ENCODE measurements at places on chromosomes 6 and 20. TPM values are rescaled to one million over a fixed set of nuclear protein-coding genes. Genes with fewer than 3 reads are reported as not detected.

DNA sequence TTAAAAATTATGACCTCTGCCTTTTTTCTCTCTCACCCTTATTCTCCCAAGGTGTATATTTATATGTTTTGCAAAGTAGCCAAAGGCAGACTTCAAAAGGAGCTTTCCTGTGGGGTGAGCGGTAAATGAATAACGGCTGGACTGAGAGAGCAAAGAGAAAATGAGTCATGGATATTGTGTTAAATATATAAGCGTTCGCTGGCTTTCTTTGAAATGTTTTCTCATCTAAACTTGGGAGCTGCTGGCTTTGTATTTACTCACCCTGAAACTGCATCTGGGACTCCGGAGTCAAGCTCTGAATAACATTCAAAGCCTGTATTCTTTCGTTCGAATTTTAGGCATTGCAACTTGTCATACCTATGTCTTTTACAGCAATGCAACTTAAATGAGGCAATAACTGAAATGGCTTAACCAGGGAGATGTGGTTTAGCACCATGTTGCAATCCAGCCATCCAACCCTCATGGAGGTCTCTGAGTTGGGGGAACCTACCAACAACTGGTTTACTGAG, 32.0 kb downstream of the ATXN1 start:
- DNase-seq: no peak

GRCh38 chr20:34215711-34216381, 25.4 kb upstream of the ASIP start:
- peak; percentile 5 for DNase-seq

DNA sequence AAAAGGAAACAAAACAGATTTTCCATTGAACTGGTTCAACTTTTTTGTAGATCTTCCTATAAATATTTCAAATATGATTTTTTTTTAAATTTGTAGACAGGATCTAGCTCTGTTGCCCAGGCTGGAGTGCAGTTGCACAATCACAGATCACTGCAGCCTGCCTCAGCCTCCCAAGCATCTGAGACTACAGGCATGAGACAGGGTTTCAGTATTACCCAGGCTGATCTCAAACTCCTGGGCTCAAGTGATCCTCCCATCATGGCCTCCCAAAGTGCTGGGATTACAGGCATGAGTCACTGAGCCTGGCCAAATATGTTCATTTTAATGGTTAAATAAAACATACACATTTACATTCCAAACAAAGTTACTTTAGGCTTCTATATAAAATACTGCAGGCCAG, 33.6 kb downstream of the SAMHD1 start:
- DNase-seq: no peak

Gene MRS2
- polyA plus RNA-seq: 19.3 TPM

Gene ESF1
- 7.2 TPM for polyA plus RNA-seq

- DNase-seq: no peak
These were observed 32.1 kb downstream of the TGM3 start for GRCh38 chr20:2327620-2328555.

GRCh38 chr20:45406260-45407066, 1.6 kb upstream of the DBNDD2 start:
- peak; percentile 47 for DNase-seq

- DNase-seq: no peak
These were observed 655.3 kb downstream of the PHF3 start for GRCh38 chr6:64290867-64291266.

DNA sequence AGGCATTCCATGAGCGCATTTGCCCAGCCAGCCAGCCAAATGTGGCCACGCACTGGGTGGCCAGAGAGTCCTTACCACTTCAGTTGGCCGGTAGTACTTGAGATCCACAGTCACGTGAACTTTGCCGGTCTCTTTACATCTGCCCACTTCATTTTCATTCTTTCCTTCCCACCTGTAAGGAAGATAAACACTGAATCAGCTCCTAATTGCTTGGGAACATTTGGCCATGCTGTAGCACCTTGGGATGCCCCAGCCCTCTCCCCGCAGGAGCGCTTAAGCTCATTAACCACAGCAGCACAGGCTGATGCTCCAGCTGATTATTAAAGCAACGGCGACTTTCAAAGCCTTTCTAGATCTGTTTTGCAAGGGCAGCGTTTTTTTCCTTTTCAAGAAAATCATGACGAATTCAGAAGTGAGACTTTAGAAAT, 116.6 kb downstream of the FOXC1 start:
- no peak for DNase-seq

DNA sequence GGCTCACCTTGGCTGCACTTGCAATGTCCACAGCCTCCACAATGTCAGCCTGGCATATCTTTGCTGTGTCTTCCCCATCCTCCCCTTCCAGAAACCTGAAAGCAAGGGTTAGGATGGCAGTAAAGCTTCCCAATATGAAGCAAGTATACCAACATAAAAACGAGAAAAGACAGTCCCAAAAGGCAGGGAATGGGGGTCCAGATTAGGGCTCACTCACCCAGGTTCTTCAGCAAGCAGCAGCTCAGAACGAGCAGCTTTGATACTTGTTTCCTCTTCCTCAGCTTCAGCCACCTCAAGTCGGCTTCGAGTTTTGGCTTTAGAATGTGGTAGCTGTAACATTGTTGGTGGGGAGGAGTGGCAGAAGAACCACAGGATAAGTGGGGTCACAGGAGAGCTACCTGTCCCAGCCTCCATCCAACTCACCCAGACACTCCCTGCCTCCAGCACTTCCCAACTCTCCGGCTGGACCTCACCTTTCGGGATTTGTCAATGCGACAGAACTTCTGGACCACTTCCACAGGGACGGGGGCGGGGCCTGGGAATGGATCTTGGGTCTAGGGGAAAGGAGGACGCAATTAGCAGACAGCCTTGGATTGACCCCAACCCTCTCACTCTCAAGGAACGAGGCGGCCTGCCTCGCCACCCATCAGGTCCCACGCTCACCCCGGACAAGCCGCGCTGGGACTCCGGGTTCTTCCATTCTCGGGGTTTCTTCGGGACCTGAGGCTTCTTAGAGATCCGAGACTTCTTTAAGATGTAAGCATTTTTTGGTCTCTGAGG, 708 bp downstream of the WDR46 start:
- no peak for DNase-seq

Gene CCM2L
- polyA plus RNA-seq: not detected

Gene CENPW
- 4.8 TPM for polyA plus RNA-seq

- no peak for DNase-seq
These were observed 161.7 kb downstream of the UNC5CL start for GRCh38 chr6:40877362-40877761.

- DNase-seq: no peak
These were observed 4.5 kb downstream of the RING1 start for GRCh38 chr6:33212857-33213165.

DNA sequence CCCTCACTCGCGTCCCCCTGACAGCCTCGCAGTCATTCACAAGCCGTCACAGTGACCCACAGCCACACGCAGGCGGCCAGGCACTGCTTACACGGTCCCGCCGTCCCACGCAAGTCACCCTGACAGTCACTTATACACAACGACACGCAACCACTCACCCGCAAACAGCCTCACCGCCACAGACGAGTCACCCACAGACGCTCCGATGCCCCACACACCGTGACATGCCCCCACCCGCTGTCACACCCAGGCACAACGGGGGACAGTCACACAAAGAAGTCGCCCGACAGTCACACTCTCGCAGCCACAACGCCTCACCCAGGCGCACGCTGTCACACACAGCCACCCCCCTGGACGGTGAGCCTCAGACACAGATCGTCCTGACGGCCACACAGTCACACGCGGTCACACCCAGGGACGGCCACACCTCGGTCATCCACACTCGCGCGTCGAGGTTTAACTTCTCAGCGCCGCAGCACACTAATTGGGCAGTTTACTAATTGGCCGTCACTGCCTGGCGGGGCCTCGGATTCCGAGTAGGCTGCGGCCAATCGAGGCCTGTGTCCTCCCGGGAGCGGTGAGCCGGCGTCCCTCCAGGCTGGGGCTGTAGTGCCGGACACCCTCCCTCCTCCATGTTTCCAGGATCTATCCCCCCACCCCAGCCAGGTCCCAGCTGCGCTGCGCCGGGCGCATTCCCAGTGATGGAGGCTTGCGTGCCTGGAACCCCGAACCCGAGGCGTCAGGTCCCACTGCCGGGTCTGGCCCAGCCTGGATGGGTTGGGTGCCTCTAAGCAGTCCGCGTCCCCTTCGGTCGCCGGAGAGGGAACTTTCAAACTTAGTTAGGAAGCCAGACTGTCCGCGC, 790 bp downstream of the TOX2 start:
- peak; percentile 44 for DNase-seq

GRCh38 chr20:32488066-32488838, 96.9 kb downstream of the NOL4L start:
- DNase-seq: no peak

- no peak for DNase-seq
These were observed 47.6 kb downstream of the GRM4 start for GRCh38 chr6:34098045-34098936.

Gene SNTA1
- polyA plus RNA-seq: 4.3 TPM

GRCh38 chr6:37399131-37399530, 33.9 kb upstream of the CMTR1 start:
- no peak for DNase-seq

Gene LHFPL5
- not detected for polyA plus RNA-seq

Gene FAM184A
- polyA plus RNA-seq: 0.99 TPM

Gene HLA-DRA
- 7.8 TPM for polyA plus RNA-seq

Gene TCFL5
- polyA plus RNA-seq: 0.91 TPM

- no peak for DNase-seq
These were observed 1.4 kb upstream of the LIN28B start for GRCh38 chr6:104955491-104955890.

DNA sequence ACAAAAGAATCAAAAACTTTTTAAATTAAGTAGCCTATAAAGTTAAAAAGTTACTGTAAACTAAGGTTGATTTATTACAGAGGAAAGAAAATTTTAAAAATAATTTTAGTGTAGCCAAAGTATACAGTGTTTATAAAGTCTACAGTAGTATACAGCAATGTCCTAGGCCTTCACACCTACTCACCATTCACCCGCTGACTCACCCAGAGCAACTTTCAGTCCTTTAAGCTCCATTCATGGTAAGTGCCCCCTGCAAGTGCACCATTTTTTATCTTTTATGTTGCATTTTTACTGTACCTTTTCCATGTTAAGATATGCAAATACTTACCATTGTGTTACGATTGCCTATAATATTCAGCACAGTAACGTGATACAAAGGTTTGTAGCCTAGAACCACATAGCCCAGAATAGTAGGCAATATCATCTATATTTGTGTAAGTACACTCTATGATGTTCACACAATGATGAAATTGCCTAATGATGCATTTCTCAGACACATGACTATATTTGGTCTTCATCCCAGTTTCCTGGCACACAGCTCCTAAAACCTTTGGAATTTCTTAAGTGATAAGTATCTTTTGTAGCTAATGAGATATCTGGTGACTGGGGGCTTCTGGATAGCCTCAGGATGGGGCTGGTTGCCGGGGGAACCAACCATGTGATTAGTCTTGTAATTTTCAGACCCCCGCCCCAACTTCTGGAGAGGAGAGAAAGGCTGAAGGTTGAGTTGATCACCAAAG, 111.0 kb downstream of the MRPL14 start:
- no peak for DNase-seq

DNA sequence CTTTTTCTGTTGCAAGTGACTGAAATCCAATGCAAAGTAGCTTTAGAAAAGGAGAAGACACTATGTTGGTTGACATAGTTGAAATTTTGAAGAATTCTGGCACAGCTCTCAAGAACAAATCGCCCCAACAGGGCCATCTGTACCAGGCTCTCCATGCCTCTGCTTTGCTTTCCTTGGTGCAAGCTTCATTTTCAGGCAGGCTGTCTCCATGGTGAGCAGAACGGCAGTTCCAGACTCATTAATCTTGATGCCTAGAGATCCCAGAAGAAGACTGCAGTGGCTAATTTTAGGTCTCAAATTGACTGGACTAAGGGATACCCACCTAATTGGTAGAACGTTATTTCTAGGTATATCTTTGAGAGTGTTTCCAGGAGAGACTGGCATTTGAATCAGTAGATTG, 950.7 kb upstream of the FLRT3 start:
- DNase-seq: no peak

DNA sequence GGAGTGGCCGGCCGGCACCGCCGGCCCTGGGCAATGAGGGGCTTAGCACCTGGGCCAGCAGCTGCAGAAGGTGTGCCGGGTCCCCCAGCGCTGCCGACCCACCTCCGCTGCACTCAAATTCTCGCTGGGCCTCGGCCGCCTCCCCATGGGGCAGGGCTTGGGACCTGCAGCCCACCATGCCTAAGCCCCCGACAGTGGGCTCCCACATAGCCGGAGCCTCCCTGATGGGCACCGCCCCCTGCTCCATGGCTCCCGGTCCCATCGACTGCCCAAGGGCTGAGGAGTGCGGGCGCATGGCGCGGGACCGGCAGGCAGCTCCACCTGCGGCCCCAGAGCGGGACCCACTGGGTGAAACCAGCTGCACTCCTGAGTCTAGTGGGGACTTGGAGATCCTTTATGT, 13.8 kb downstream of the SPINT4 start:
- no peak for DNase-seq

- no peak for DNase-seq
These were observed 80.6 kb downstream of the CDYL start for GRCh38 chr6:4856785-4857184.

GRCh38 chr6:14880677-14881076, 365.2 kb upstream of the JARID2 start:
- no peak for DNase-seq

Gene GPANK1
- polyA plus RNA-seq: 24.0 TPM

Gene HLA-DPB1
- polyA plus RNA-seq: 87.6 TPM

- peak; percentile 51 for DNase-seq
These were observed 5.9 kb downstream of the OSTM1 start for GRCh38 chr6:108068618-108069017.

GRCh38 chr6:17224056-17224455, 57.1 kb upstream of the RBM24 start:
- DNase-seq: no peak

GRCh38 chr20:23174821-23175220, 88.7 kb upstream of the CD93 start:
- DNase-seq: no peak

DNA sequence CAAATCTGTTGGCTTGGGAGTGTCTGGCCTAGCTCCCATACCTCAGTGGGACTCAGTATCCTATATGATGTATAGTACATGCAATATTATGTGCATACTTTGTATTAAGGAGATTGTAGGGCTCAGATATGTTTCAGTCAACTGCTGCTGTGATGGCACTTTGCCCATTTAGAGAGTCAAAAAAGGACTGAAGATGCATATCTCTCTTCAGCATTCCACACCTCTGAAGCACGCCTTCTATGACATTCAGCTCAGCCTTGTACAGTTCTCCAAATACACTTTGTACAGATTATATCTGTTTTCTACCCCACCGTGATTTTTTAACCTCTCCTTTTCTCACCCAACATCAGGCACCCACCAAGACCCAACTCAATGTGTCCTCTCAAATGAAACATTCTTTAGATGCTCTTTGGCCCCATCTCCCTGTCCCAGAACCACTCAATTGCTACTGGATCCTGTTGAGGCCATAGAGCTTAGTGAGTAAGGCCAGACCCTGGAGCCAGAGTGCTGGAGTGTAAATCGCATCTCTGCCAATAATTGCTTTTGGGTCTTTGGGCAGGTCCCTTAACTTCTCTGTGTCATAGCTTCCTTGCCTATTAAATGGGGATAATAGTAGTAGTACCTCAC, 15.6 kb downstream of the ENPP1 start:
- DNase-seq: no peak
